Left renal cortex interstitium (tissue), 4 donors: ENCODE measurements at places on chromosomes 4 and X. TPM values are rescaled to one million over a fixed set of nuclear protein-coding genes. Genes with fewer than 3 reads are reported as not detected.

DNA sequence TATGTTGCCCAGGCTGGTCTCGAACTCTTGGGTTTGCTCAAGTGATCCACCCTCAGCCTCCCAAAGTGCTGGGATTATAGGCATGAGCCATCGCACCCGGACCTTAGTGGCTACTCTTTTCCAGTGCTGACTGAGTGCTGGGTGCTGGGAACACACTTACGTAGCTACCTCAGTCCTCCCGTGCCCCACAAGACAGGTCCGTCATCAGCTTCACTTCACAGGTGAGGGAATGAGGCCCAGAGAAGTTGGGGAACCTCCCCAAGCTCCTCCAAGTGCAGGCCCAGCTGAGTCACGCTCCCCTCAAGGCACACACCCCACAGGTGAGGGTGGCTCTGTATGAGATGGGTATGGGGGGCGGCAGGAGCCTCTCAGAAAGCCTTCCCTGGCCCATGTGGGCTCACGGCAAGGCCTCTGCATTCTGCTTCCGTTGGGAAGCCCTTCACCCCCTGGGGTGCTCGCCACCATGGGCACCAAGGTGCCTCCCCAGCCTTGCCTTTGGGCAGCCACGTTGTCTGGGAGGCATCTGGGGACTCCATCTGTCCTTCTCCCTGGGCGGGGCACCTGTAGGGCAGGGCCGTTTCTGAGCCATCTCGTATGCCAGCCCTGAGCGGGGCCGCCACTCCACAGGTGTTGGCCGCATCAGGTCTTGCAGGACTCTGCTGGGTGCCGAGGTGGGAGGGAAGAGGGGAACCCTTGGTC, 28.4 kb downstream of the NSG1 start:
- no peak for DNase-seq

DNA sequence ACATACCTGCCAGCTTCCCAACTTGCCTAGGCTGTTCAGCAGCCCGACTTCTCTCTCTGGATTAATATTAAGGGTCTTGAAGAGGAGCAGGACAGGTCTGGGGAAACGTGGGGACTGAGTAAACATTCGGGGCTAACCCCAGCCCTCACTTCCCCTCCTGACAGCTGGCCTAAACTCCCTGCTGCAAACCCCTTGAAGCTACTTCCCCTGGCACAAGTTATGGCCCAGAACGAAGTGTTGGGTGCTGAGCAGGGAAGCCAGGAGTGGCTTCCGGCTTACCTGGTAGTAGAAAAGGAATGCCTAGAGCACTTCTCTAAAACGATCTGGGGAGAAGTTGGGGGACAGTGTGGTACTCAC, 200.0 kb downstream of the BCOR start:
- no peak for DNase-seq

GRCh38 chr4:155530290-155530689, 136.4 kb upstream of the GUCY1A1 start:
- no peak for DNase-seq

DNA sequence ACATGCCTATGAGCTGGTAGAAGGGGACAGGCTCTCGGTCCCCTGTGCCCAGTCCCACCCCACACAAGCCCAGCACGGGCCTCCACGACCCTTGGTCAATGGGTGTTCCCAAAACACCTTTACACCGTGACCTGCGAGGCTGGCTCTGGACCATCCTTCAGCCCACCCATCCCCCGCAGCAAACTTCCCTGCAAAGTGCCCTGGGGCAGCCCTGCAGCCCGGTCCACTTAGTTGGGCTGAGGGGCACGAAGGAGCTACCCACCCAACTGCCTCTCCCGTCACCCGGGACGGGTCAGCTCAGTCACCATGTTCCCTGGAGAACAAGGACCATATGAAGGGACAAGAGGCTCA, 23.4 kb downstream of the WDR1 start:
- no peak for DNase-seq

DNA sequence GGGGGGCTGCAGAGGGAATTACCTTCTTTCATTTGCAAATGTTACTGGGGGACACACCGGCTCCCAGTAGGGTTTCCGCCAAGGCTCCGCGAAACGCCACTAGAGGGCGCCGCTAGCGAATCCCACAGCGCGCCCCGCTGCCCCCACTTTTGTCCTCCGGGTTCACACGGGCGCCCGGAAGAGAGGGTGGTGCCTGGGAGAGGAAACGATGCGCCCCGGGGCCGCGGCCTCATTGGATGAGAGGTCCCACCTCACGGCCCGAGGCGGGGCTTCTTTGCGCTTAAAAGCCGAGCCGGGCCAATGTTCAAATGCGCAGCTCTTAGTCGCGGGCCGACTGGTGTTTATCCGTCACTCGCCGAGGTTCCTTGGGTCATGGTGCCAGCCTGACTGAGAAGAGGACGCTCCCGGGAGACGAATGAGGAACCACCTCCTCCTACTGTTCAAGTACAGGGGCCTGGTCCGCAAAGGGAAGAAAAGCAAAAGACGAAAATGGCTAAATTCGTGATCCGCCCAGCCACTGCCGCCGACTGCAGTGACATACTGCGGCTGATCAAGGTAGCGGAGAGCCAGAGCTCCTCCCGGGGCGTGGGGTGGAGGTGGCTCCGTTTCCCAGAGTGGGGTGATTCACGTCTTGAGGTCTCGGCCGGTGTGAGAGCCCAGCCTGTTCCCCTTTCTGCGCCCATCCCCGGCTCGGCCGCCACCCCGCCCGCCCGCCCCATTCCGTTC, at the start of gene SAT1:
SAT1 (plus strand) TSS at position 311 of the 726 bp plus-strand sequence; CDS start at position 490, 179 bp downstream.
- peak; percentile 86 for DNase-seq

Gene PRDM5
- polyA plus RNA-seq, result 17.5 TPM

Gene PRAF2
- polyA plus RNA-seq, result 36.5 TPM

Gene GLOD5
- polyA plus RNA-seq, result 1.4 TPM
